ENCODE measurements at places on chromosomes 13 and 19.

- no peak for DNase-seq
These were observed 103.1 kb downstream of the SACS start for GRCh38 chr13:23330356-23330755.

- DNase-seq, result no peak
These were observed 780 bp upstream of the GTF2F2 start for GRCh38 chr13:45119469-45119990.

GRCh38 chr13:98896868-98897144 lies 81.1 kb downstream of the DOCK9 start:
- no peak for DNase-seq

DNA sequence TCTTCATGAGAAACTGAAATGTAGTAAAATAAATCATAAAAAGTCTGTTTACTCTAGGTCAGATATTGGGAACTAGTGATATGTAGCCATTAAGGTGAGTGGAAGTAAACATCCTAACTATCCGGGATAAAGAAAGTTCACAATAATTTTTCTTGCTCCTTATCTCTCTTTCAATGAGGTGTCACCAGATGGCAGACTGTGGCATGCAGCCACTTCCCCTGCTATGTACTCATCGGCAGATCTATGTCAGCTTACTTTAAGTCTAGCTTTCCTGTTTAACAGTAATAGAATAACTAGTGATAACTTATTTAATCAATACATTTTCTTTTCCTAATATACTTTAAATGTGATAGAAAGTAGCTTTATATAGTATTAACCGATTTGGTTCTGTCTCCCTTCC lies 181.9 kb downstream of the NDFIP2 start:
- no peak for DNase-seq

DNA sequence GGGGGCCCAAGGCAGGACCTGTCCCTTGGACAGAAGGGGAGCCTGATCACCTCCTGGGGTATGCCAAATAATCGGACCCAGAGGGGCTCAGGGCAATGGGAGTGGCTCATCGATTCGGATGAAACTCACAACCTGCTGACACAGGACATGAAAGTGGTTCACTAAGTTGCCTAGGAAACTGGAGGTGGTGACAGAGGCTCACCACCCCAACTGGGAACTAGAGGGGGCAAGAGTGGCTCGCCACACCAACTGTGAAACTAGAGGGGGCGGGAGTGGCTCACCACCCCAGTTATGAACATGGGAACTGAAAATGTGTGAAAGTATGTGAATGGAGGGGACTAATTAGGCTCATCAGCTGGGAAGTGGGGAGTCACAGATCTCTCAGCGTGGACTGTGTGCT lies 46.3 kb upstream of the ZNF737 start:
- no peak for DNase-seq

DNA sequence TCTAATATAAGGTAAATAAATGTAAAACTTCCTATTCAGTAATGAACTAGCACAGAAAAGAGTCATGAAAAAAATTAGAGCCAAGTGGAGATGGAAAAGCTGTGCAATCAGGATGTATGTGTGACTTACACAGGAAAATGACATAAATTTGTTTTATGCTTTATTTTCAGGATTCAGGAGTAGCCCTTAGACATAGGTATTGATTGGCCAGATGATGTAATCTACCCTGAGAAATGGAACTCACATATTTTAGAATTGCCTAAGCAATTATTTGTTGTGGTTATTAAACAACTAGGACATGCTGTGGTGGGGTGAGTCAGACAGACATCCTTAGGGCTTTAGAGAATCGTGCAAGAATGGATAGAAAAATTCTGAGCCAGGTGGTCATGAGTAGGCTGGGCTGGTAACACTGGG lies 110.6 kb downstream of the PCDH9 start:
- no peak for DNase-seq

DNA sequence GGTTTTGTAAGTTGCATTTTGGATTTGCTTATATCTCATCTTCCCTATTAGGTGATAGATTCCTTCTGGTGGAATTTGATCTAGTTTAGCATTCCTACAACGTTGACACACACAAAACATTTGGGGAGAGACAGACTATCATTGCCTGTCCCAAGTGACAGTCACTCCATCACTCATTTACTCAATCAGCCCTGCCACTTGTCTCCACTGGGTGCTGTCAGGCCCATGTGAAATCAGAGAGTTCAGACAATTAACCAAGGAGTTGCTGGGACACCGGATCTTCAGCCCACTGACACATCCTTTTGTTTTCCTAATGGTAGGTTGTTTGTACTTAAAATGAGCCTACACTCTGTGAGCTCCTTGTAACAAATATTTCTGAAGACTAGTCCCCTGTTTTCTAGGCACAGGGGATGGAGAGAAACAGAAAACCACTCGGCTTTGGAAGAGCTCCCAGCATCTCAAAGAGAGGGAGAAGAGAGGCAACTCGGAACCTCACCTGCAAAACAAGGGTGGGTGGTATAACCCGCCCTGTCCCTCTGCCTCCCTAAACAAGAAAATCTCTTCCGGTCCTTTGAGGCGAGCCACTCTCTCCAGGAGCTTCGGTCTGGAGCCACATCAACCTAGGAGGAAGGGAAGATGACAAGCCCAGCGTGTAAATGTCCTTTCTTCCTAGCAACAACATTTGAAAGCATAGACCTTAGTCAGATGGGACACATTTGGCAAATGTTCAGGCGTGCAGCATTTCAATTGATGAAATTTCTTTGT lies 440.9 kb upstream of the KLF12 start:
- DNase-seq, result no peak

DNA sequence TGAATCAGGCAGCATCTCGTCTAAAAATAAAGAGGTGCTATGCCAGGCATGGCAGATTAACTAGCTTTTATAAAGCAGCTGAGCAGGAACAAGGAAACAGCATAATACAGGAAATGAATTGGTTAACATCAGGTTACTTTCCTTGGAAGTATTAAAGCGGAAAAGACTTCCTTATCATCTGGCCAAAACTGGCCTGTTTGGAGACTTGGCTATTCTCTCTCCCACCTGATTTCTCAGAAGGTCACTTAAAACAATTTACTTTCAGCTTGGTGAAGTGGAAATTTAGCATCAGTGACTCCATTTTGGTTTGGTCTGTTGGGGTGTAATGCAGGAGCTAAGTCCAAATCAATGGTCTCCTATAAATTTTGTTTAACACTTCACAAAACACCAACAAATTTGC lies 191.6 kb downstream of the NUFIP1 start:
- no peak for DNase-seq

DNA sequence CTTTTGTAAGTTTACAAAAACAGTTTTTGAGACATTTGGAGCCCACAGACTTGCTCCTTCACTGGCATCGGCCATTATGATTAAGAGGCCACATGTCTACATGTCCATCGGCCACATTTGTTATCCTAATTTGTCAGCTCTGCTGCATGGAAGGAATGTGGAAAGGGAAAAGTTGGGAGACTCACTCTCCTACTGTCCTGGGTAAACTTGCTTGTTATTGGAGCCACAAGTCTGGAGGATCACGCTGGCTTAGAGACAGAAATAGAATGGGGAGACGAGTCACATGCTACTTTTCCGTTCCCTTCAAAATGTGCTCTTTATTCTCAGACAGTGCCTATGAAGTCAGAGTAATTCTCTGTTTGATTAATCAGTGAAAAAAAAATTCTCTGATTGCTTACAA lies 741.2 kb upstream of the PCDH9 start:
- no peak for DNase-seq

GRCh38 chr19:41265395-41266153 lies 1.4 kb downstream of the HNRNPUL1 start:
- no peak for DNase-seq

DNA sequence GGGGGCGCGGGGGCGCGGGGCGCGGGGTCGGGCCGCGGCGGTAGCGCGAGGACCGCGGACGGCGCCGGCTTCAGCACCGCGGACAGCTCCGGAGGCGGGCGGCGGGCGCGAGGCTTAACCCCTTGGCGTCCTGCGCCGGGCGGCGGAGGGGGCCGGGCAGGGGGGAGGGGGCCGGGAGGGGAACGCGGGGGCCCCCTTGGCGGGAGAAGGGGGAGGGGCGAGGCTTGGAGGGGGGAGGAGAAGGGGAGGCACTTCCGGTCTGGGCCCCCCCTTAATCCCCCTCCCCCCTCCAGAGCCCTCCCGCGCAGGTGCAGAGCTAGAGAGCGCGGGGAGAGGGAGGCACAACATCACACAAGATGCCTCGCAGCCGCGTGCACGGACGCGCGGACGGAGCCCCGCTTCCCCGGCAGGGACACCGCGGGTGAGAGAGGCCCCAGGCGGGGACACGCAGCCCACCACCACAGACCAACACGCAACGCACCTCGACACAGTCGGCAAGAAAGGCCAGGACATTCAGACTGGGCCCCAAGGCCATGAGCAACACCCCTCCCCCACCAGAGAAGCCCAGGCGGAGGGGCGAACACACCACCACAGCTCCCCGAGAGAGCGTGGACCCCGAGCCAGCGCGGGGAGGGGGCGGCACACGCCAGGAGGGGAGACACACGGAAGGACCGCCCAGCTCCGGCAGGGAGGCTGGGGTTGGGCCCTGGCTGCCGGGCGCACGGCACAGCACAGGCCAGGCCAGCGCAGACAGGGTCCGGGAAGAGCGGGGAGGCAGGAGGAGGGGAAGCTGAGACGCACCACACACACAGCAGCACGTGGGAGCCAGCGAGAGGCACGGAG lies 24.1 kb downstream of the SHANK1 start:
- DNase-seq, result no peak

DNA sequence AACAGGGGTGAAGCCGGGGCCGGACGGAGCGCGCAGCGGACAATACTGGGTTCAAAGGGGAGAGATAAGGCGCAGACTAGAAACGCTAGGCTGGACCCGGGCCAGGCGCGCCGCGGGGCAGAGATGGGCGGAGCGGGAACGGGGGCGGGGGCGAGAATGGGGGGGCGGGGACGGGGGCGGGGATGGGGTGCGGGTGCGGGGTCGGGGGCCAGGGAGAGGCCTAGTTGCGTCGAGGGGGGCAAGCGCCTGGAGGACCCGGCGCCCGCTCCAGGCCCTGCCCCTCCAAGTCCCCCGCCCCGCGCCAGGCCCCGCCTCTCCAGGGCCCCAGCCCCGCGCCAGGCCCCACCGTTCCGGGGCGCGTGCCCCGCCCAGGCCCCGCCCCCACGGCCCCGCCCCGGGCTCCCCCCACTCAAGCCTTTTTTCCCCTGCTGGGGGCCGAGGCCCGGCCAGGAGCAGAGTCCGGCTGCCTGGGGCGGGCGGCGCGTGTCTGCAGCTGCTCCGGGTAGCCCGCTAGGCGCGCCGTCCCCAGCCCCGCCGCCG lies at the start of gene CERS4:
Gene CERS4 (plus strand): TSS at position 449 of the 540 bp plus-strand sequence. CDS start 41,707 bp downstream, outside the sequence.
- DNase-seq, result peak; percentile 91

DNA sequence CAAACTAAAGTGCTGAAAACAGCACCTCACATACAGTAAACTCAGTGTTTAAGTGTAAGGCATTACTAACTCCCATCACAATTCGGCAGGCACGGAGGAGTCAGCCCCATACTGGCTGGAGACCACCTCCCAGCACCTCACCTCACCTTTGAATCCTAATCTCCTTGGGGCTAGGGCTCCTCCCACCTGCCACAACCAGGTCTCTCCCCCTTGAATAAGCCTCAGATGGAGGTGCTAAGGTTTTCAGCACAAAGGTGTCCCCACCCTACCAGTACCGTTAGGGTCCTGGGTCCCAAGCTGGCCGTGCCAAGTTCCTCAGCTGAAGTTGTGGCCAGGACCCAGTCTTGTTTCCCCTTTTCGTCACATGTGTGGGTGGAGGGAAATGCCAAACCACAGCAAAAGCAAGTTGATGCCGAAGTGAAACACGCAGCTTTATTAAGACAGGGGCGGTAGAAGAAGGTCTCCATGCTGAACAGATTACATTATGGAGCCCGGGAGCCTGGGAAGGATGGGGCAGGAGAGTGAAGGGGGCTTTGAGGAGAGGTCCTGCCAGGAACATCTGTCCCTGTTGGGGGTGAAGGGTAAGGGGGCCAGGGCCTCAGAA lies at the start of gene IGFLR1:
Gene IGFLR1 (minus strand): TSS at position 332 of the 604 bp plus-strand sequence. CDS start 1,272 bp downstream, outside the sequence.
- no peak for DNase-seq

DNA sequence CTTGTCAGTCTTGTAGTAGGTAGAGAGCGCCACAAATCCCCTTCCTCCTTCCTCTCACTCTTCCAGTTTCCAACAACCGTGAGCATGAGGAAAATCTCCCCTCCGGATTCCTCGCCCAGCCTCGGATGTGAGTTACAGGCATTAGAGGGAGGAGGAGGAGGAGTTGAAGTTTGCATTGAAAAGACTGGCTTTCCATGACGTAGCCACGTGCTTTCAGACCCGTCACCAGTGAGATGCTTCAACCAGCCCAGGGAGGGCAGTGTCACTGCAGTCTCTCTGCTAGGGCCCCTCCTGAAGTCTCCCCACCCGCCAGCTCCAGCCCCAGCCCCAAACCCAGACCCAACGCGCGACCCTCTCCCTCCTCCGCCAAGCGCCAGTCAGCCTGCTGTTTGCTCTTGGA lies 442 bp upstream of the FGF14 start:
- DNase-seq, result peak; percentile 74
